ENCODE measurements at places on chromosomes 3 and 15.

GRCh38 chr3:73575519-73575918 is 49.2 kb downstream of the PDZRN3 start:
- no peak for DNase-seq

GRCh38 chr3:143514874-143515273 is 333.4 kb downstream of the SLC9A9 start:
- DNase-seq: no peak

DNA sequence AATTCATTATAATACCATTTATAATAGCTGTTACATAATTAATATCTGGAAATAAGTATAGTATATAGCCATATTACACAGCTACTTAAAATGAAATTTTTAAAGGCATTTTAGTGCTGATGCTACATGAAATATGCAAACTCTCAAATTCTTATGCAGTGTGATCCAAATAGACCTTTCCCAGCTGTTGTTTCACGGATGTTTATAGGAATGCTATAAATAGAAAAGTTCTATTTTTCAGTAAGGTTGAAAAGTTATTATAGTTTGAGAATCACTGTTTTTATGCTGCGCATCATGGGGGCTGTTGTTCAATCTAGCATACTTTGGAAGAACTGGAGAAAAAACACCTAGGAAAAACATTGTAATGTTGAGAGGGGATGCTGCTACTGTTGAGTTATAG is 147.7 kb upstream of the TRIM42 start:
- no peak for DNase-seq

DNA sequence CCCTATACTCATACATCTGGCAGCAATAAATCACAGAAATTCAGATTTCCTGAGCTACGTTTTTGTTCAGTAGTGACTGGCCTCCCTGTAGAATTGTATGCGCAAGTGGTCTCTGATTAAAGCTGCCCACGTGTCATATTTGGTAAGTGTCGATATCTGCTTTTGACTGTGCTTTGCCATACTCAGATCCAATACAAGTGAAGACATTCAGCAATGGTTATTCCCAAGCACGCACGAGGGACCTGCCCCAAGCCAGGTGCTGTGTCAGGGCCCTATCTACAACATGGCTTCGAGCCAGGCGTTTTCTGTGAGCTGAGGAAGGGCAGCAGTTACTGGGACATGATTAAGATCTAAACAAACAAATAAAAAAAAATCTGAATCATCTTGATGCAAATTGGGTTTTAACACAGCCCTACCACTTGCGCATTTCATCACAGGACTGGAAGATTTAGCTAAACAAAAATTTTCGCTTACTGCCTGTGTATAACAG is 47.2 kb upstream of the ICE2 start:
- DNase-seq: peak; percentile 49

GRCh38 chr3:100045696-100046095 is 68.6 kb downstream of the FILIP1L start:
- DNase-seq: no peak
